ENCODE measurements at places on chromosomes 1 and 21. TPM values are rescaled to one million over a fixed set of nuclear protein-coding genes. Genes with fewer than 3 reads are reported as not detected.

XCL1 gene
- total RNA-seq, result not detected

ASCL5 gene
- not detected for total RNA-seq

IL19 gene
- total RNA-seq, result not detected

C1orf53 gene
- total RNA-seq, result 4.7 TPM

ZNF695 gene
- total RNA-seq, result 3.1 TPM

HAPLN2 gene
- total RNA-seq, result not detected

ARHGEF10L gene
- 52.7 TPM for total RNA-seq

C1orf226 gene
- total RNA-seq, result 12.4 TPM

CD1E gene
- total RNA-seq, result not detected

ETV3L gene
- total RNA-seq, result not detected

KRTAP20-2 gene
- total RNA-seq, result not detected

ARL8A gene
- 36.2 TPM for total RNA-seq

OTUD3 gene
- total RNA-seq, result 17.0 TPM

CSRP1 gene
- 185 TPM for total RNA-seq

TTC24 gene
- total RNA-seq, result not detected

PFKL gene
- total RNA-seq, result 162 TPM

PGLYRP3 gene
- not detected for total RNA-seq

OR2T2 gene
- not detected for total RNA-seq

TACSTD2 gene
- total RNA-seq, result 22.6 TPM

Data from camera-type eye (tissue), 1 donor.